Hindlimb muscle (tissue), 1 donor: ENCODE measurements at places on chromosomes 5 and 9. TPM values are rescaled to one million over a fixed set of nuclear protein-coding genes. Genes with fewer than 3 reads are reported as not detected.

GRXCR2 gene
- not detected for polyA plus RNA-seq

ECSCR gene
- 29.6 TPM for polyA plus RNA-seq

RNF208 gene
- polyA plus RNA-seq: 4.2 TPM

PCDHB14 gene
- polyA plus RNA-seq: 7.5 TPM

OR1J2 gene
- polyA plus RNA-seq: not detected

CSNK1G3 gene
- 20.7 TPM for polyA plus RNA-seq
